GM10248 (cell line): ENCODE measurements at places on chromosomes 7 and 10.

- peak; percentile 68 for DNase-seq
These were observed 171.1 kb upstream of the TBX20 start for GRCh38 chr7:35424869-35425495.

GRCh38 chr10:133523631-133524203 is 3.4 kb upstream of the CYP2E1 start:
- DNase-seq, result no peak

DNA sequence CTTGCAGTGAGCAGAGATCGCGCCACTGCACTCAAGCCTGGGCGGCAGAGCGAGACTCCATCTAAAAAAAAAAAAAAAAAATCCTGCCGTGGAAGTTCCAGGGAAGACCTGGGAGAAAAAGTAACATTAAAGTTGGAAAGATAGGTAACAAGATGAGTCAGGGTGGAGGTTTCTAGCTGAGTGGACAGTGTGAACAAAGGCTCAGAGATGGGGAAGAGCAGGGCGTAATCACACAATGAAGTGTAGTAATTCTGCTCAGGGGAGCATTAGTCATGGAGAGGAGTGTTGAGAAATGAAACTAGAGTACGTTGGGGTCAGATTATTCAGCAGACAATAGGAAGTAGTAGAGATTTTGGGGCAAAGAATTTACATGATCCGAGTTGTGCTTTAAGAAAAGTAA is 21.6 kb upstream of the WASL start:
- DNase-seq, result peak; percentile 66

DNA sequence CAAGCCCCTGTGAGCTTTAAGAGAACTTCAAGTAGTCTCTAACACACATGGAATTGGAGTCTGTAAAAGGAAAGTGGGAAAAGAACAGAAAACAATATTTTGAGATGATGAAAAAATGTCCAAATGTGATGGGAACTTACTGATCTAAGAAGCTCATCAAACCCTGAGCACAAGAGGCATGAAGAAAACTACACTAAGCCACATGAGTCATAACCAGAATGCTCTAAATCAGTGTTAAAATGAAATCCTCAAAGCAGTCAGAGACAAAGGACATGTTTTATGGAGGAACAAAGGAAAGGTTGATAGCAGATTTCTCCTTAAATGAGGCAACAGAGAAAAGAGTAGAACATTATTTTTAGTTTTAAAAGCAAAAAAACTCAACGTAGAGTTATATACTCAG is 37.2 kb downstream of the ZNF33A start:
- DNase-seq, result no peak

- no peak for DNase-seq
These were observed 414.6 kb downstream of the DNAJB6 start for GRCh38 chr7:157751406-157751805.

GRCh38 chr10:89622151-89622550 is 22.9 kb downstream of the PANK1 start:
- DNase-seq, result no peak

- DNase-seq, result no peak
These were observed 67.3 kb downstream of the GLCCI1 start for GRCh38 chr7:8035647-8036518.

- no peak for DNase-seq
These were observed 516.3 kb upstream of the MKI67 start for GRCh38 chr10:128642502-128642901.

GRCh38 chr7:28224172-28224571 is 43.6 kb upstream of the JAZF1 start:
- no peak for DNase-seq

- DNase-seq, result no peak
These were observed 65.8 kb downstream of the BLNK start for GRCh38 chr10:96205580-96205979.

DNA sequence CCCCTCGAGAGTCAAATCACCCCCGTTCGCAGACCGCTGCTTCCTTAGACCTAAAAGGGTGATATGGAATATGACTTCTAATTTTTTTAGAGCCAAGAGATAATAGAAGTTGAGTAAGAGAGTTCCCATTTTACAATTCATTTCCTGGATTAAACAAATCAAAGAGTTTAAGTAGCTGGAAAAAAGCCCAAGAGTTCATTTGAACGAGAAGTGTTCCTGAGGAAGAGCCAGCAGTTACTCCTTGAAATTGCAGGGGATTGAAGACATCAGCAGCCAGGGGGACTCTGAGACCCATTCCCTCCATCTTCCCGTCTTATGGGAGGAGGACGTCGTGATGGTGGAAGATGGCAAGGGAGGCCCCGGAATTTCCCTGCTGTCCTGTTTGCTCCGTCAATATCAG is 277.0 kb downstream of the WDR11 start:
- no peak for DNase-seq

GRCh38 chr10:50931948-50932431 is 46.6 kb upstream of the A1CF start:
- DNase-seq, result no peak

DNA sequence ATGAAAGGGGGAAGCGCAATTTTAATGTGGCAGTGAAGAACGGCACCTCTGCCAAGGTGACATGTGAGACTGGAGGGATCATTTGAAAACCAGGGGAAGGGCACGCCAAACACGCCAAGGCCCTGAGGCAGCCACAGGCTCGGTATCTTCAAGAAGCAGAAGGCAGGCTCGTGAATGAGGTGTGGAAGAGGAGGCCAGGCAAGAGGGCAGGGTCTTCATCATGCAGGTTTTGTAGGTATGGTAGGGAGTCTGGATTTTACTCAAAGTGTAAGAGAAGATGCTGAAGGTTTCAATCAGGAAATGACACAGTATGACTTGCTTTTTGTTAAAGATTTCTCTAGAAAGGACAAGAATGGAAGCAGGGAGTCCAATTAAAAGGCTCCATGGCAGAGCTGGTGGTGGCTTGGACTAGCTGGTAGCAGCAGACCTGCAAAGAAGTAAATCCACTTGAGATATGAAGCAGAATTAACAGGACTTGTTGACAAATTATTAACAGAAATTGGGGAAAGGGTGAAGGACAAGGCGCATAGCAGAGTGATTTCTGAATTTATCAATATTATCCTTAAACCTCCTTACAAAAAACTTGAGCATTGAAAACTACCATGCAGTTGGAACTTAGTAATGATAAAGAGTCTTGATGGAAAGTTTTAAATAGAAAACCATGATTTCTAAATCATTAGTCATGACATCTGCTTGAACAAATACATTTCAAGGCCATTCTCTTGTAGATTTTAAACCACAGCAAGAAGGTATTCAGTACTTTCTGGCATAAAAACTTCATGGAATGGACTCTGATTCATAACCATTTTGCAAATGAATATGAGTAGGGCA is 70.4 kb downstream of the COA1 start:
- peak; percentile 55 for DNase-seq

DNA sequence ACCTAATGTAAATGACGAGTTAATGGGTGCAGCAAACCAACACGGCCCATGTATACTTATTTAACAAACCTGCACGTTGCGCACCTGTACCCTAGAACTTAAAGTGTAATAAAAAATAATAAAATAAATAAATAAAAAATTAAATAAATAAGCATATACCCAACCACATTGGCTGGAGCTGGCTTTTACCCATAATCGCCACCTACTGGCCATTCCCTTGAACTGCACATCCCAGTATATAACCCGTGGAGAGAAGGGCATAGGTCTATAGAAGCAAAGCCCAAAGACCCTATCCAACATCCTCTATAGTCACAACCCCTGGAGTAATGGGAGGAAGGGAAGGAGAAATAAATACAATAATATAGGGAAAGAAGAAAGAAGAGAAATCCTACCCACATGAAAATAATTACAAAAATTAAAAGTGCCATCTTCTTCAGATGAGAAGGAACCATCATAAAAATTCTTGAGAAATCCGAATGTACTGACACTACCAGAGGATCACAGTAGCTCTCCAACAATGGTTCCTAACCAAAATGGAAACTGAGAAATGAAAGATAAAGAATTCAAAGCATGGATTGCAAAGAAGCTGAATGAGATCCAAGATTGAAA is 65.6 kb downstream of the TWIST1 start:
- peak; percentile 32 for DNase-seq

- no peak for DNase-seq
These were observed 625 bp downstream of the RP9 start for GRCh38 chr7:33108554-33109004.

DNA sequence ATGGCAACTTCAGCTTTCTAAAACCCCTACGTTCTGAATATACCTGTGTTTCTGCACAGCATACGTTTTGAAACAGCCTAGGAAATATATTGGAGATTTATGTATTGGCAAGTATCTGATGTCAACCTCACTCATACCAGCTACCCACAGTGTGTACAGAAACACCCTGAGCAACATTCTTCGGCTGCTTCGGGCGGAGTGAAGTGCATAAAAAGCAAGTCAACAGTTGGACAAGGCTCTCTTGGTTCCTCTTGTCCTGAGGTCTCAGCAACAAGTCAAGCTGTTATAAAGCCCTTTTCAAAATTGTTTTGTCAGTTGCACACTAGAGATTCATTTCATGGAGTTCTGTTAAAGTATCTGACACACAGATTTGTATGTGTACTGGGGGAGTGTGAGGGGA is 40.0 kb upstream of the PAPSS2 start:
- no peak for DNase-seq

DNA sequence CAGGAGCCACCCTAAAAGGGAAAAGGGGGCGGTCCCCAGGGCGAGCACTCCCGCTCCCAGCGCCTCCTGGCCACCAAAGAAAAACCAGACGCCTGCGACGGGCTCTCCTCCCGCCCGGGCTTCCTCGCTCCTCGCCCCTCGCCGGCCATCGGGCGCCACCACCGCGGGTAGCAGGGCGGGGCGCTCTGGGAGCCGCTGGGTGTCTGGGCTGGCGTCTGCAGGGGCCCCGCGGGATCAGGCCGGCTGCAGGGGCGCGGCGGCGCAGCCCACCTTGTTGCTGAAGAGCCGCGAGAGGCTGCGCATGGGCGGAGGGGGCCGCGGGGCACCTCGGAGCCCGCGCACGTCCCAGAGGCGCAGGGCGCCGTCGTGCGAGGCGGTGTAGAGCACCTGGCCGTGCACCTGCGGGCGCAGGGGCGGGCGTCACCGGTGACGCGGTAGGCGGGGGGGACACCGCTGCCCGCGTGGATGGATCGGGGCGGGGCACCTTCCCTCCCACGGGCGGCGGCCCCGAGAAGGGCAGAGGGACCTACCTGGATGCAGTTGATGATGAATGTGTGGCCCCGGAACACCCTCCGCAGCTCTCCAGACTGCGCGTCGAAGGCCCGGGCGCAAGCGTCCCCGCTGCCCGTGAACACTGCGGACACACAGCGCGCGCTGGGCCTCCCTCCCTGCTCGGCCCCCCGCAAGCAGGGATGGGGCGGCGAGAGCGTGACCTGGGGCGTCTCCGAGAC is 28.3 kb downstream of the WDR86 start:
- DNase-seq, result peak; percentile 61

DNA sequence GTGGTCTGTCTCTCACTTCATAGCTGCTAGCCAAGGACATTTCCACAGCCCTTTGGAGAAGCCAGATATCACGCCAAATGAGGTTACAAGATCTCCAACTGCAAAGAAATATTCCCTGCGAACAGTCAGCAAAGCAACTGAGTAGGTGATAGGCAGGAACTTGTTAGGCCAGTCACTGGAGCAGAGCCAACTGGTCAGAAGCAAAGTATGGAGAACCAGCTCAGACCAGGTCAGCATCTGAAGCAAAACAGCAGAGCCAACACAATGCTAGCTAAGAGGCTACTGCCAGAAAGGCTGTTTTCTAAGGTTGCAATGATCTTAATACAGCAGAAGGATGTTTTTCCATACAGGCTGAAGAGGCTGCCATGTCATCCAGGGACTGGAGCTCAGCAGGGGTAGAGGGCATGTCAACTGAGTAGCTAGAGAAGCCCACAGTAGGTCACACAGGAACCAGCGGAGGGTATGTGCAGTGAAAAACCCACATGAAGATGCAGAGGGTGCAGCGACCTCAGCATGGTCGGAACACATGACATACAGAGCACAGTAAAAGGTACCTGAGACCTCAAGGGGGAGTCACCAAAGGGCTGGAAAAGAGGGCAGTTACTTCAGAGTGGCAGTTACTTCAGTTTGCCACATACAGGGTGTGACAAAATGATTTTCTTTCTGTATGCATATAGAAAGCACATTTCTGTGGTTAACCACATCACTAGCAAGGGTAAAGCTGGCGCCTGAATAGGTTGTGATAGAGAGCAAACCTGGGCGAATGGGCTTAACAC is 8.9 kb downstream of the SEC31B start:
- no peak for DNase-seq
